ENCODE measurements at places on chromosomes 16 and 17. TPM values are rescaled to one million over a fixed set of nuclear protein-coding genes. Genes with fewer than 3 reads are reported as not detected.

SPATA22 gene
- not detected for total RNA-seq

MPP3 gene
- total RNA-seq: 15.7 TPM

ABCA5 gene
- 2.7 TPM for total RNA-seq

TPSG1 gene
- not detected for total RNA-seq

TBC1D3H gene
- total RNA-seq: not detected

SMTNL2 gene
- total RNA-seq: 1.3 TPM

BRIP1 gene
- total RNA-seq: 4.4 TPM

IRX5 gene
- total RNA-seq: 2.2 TPM

OR1A1 gene
- total RNA-seq: not detected

NPIPB6 gene
- total RNA-seq: 1.9 TPM

TMEM100 gene
- not detected for total RNA-seq

DHRS7C gene
- total RNA-seq: not detected

MYH1 gene
- total RNA-seq: not detected

SLC9A5 gene
- total RNA-seq: 1.4 TPM

EXOC3L1 gene
- total RNA-seq: 0.23 TPM

TBC1D3D gene
- not detected for total RNA-seq

Data from A549 treated with GW870086 at 1 μM for 4 hours (cell line).